Activated naive CD4-positive, alpha-beta T cell treated with anti-CD3 and anti-CD28 coated beads for 36 hours (primary cell): ENCODE measurements at places on chromosomes 13 and 19. TPM values are rescaled to one million over a fixed set of nuclear protein-coding genes. Genes with fewer than 3 reads are reported as not detected.

Gene BRCA2
- 21.3 TPM for total RNA-seq

Gene ZNF57
- total RNA-seq = 3.9 TPM

Gene STOML3
- total RNA-seq = not detected

Gene LPAR6
- total RNA-seq = 6.6 TPM

Gene SLC10A2
- not detected for total RNA-seq

Gene U2AF2
- total RNA-seq = 285 TPM

Gene PROZ
- total RNA-seq = not detected

Gene ZNF571
- total RNA-seq = 2.8 TPM

Gene RTBDN
- not detected for total RNA-seq

Gene GIPR
- total RNA-seq = 2.3 TPM

Gene CRLF1
- total RNA-seq = not detected

Gene LHFPL6
- 1.2 TPM for total RNA-seq

Gene PABPC3
- total RNA-seq = 1.3 TPM

Gene TBCB
- 105 TPM for total RNA-seq

Gene LHB
- not detected for total RNA-seq

Gene UNC13A
- 0.12 TPM for total RNA-seq

Gene IGFL4
- not detected for total RNA-seq

Gene DOHH
- 13.3 TPM for total RNA-seq

Gene SULT2A1
- total RNA-seq = not detected

Gene ICAM3
- 109 TPM for total RNA-seq

Gene ZNF528
- 3.7 TPM for total RNA-seq

Gene ZNF728
- total RNA-seq = not detected

Gene RFC3
- 51.6 TPM for total RNA-seq

Gene SELENOV
- not detected for total RNA-seq

Gene SIGLEC5
- not detected for total RNA-seq

Gene KLK11
- not detected for total RNA-seq

Gene ADGRE3
- total RNA-seq = not detected

Gene ATP1A3
- 1.1 TPM for total RNA-seq

Gene TJP3
- 0.93 TPM for total RNA-seq

Gene CHERP
- total RNA-seq = 54.7 TPM

Gene NEK3
- 4.0 TPM for total RNA-seq

Gene ZNF844
- 1.6 TPM for total RNA-seq

Gene IGSF23
- not detected for total RNA-seq

Gene IRGC
- total RNA-seq = not detected

Gene FCHO1
- 48.9 TPM for total RNA-seq

Gene TEX30
- 23.0 TPM for total RNA-seq

Gene BEST2
- total RNA-seq = not detected

Gene QPCTL
- 12.0 TPM for total RNA-seq

Gene VSTM2B
- not detected for total RNA-seq

Gene CNFN
- total RNA-seq = not detected

Gene SYT3
- total RNA-seq = not detected

Gene CEACAM4
- total RNA-seq = not detected

Gene ING1
- total RNA-seq = 15.0 TPM

Gene SLC5A5
- 1.2 TPM for total RNA-seq

Gene GSX1
- total RNA-seq = not detected

Gene SLC6A16
- total RNA-seq = 0.98 TPM

Gene COL4A2
- not detected for total RNA-seq

Gene NCR1
- total RNA-seq = not detected

Gene CEACAM7
- not detected for total RNA-seq

Gene PLK5
- total RNA-seq = not detected
